Activated T-cell treated with anti-CD3 and anti-CD28 coated beads for 1 hour (primary cell): ENCODE measurements at places on chromosomes 6 and 20.

- no peak for DNase-seq
Observed at GRCh38 chr20:25325073-25325472, 65.6 kb downstream of the ABHD12 start.

- no peak for DNase-seq
Observed at GRCh38 chr6:26022132-26022472, 59.5 kb downstream of the TRIM38 start.

GRCh38 chr20:57653910-57654309 lies 33.7 kb upstream of the ZBP1 start:
- DNase-seq = no peak

DNA sequence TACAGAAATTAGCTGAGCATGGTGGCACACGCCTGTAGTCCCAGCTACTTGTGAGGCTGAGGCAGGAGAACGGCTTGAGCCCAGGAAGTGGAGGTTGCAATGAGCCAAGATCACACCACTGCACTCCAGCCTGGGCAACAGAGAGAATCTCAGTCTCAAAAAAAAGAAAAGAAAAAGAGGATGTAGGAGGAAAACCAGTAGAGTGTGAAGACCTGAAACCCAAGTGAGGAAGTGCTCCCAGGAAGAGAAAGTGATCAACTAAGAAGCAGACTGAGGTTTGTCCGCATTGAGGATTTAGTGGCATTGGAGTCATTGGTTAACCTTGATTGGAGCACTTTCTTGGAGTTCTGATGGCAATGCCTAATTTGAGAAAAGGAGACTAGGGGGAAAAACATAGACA lies 20.6 kb upstream of the TASP1 start:
- no peak for DNase-seq

- DNase-seq = no peak
Observed at GRCh38 chr6:38649744-38650143, 10.0 kb upstream of the BTBD9 start.

DNA sequence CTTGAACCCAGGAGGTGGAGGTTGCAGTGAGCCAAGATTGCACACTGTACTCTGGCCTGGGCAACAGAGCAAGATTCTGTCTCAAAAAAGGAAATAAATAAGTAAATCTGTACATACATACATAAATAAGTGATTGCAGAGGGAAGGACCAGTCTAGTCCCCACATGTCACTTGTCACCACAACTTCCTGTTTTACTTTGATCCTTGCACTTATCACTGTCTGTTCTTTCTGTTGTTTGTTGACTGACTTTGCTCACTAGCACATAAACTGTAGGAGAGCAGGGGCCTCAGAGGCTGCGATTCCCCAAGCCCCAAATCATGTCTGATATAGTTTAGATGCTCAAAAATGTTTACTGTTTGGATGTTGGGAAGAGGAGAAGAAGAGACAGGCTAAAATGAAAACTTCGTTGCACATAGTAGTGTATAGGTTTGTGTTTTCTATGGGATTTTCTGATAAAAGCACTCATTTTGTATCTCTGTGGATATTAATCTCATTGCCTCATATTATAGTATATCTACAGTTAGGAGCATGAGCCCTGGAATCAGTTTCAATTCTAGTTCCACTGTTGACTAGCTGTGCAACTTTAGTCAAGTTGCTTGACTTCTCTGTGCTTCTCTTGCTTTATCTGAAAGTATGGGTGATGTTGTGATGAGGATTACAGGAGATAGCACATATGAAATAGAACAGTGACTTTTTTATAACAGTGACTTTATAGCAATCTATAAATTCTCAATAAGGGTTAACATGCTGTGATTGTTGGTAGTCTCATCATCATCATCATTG lies 165.0 kb downstream of the TBC1D7 start:
- DNase-seq = no peak

GRCh38 chr20:12467758-12468157 lies 541.0 kb upstream of the SPTLC3 start:
- no peak for DNase-seq

- DNase-seq = no peak
Observed at GRCh38 chr6:2611092-2611491, 139.6 kb downstream of the MYLK4 start.

DNA sequence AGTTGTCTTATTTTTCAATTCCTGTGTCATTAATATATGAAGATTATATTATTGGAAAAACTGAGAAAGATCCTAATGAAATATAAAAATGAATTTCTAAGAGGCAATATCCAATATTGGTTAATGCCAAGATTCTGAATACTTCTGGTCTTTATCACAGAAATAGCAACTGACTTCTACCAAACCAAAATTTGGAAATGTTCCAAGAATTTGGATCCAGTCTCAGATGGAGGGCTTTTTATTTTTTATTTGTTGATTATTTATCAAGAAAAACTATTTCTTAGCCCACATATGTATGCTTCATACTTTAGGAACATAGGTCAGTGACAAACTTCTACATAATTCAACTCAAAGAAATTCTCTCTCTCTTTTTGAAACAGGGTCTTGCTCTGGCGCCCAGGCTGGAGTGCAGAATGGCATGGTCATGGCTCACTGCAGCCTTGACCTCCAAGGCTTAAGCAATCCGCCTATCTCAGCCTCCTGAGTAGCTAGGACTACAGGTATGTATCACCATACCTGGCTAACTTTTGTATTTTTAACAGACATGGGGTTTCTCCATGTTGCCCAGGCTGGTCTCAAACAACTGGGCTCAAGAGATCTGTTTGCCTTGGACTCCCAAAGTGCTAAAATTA lies 13.1 kb downstream of the NUP43 start:
- DNase-seq = no peak

DNA sequence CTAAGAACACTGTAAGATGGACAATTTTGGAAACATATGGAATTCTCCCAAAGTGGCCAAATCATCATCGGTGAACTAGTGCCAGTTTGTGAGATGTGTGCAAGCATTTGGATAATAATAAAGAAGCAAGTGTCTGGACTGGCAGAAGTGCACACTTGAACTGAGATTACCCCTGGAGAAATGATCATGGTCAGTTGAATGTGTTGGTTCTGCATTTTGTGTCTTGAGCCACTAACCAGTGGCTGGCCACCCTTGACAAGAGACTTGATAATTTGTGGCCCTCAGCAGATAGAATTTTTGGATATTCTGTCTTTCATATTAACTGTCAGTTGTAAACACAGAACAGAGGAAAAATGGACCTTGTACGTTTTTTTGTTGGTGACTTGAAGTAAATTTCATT lies 37.4 kb downstream of the CITED2 start:
- DNase-seq = no peak

- no peak for DNase-seq
Observed at GRCh38 chr20:63125581-63125837, 90.4 kb downstream of the YTHDF1 start.

GRCh38 chr6:63553208-63553607 lies 19.1 kb upstream of the LOC128125822 start:
- no peak for DNase-seq

DNA sequence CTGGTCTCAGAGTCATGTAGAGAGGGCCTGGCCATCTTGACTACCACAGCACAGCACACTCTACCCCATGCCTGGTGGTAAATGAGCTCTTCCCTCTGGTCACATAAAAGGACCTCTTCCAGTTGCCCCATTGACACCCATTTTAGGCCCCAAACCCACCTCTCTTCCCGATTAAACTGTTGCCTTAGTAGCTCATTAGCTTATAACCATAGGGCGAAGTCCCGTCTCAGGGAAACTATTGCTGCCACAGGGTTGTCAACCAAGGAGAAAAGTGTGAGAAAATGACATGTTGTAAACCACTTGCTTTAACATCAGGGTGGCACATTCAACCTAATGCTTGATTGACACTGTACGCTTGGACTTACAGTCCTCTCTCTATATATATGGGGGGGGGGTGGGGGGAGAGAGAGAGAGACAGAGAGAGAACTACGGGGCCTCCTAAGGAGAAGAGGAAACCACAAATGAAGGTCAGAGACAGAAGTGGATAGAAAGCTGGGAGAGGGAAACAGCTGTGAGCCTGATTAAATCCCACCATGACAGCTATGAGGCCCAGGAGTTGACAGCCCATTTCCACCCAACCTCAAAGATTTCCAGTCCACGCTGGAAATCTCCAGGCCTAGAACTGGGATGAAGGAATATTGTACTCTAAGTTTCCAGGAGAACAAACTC lies 14.9 kb upstream of the BTN1A1 start:
- DNase-seq = no peak

DNA sequence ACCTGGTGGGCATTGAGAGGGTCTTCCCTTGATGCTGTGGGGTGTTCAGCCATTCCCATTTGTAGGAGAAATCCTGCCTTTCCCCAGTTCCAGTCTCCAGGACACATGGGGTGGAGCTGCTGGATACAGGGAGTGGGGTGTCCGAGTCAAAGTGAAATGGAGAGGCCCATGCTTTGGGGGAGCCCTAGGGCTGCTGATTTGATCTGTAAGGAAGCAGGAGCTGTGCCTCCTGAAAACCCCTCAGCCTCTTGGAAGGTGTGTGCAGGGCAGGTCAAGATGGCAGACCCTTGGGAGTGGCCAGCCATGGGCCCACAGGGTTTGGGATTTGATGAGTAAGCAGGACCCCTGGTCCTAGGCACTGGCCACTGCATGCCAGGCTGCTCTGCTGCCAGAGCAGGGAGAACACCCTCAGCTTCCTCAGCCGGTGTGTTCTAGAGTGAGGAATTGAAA lies 82.0 kb downstream of the SERAC1 start:
- DNase-seq = no peak

DNA sequence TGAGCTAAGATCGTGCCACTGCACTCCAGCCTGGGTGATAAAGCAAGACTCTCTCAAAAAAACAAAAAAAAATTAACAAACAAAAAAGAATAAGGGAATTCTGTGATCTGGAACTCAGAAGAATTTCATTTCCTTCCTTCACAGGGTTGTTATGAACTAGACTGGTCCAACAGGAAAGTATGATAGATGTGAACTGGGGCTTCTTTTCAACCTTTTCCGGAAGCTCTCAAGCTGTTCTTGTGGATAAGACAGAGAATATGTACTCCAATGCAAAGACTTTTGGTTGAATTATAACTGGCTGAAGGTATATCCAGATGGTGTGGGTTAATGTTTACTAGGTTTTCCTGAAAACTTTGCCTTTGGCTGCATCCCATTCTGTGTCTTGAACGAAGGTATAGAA lies 5.3 kb downstream of the RNF8 start:
- DNase-seq = no peak

- no peak for DNase-seq
Observed at GRCh38 chr6:42155293-42155692, 12.9 kb upstream of the C6orf132 start.

DNA sequence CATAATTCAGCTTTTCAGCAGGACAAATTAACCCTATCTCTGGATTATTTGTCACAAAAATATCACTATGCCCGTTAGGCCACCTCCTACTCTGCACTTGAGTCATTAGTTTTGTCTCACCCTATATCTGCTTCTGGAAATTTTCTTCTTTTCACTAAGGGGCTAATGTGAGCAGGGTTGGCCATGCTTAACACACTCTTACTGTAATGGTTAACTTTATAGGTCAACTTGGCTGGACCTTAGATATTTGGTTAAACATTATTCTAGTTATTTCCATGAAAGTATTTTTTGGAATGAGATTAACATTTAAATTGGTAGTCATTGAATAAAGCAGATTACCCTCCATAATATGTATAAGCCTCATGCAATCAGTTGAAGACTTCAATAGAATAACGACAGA lies 394.6 kb upstream of the PTCHD4 start:
- no peak for DNase-seq

DNA sequence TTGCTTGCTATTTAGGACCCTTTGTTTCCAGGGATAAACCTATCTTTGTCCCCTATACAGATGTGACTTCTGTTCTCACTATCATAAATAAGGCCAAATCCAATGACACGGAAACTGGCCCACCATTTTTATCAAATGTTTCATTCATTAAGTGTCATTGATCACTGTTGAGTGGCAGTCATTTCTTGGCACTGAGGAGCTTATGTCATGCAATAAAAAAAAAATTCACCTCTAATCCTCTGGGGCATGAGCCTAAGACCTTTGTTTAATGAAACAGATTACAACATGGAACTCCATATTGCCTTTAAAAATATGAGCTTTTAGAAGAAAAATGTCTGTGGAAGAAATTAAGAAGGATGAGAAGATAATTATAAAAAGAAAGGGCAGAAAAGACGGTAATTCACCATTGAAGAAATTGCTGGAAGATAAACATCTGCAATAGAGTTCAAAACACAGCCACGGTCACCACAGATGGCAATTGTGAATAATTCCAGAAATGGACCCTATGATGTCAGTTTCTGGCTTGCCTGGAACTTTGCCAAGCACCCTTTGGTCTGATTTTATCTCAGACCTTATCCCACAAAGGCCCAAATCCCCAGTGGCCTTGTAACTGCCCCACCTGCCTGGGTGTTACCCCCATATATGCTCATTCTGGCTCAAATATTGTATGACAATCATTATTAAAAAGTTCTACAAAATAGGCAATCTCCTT lies 91.1 kb downstream of the DST start:
- DNase-seq = no peak

DNA sequence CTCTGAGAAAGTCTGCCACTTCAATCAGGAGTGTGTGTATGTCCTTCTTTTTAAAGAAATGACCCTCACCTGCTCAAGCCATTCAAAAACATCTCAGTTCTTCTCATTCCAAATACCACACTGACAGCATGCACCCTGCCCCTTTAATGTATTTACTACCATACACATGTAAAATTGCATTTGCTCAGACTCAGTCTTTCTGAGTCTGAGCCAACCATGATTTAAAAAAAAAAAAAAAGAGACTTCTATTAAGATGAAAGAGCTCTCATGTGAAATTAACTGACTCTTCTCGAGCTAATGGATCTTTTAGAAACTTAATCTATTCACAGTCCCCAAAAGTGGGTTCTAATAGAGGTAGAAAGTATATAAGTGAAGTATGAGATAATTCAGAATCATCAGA lies 1.4 kb upstream of the FILIP1 start:
- DNase-seq = no peak

DNA sequence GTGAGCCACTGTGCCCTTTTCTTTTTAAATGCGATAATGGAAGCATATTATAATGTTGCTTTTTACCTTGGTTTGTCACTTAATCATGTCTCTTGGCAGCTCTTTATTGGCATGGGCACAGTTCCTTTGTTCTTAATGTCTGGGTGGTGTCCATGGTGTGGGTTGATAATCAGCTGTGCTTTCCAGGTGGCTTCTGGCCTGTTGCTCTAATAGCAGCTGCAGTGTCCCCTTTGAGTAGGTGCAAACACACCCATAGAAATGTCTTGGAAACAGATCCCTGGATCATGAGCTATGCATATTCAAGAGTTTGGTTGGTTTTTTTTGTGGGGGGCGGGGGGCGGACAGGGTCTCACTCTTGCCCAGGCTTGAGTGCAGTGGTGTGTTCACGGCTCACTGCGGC lies 29.9 kb downstream of the EFCAB8 start:
- no peak for DNase-seq

- DNase-seq = no peak
Observed at GRCh38 chr6:20213271-20213798, 1.1 kb upstream of the MBOAT1 start.

- DNase-seq = no peak
Observed at GRCh38 chr20:43751167-43752050, 24.6 kb upstream of the GTSF1L start.

DNA sequence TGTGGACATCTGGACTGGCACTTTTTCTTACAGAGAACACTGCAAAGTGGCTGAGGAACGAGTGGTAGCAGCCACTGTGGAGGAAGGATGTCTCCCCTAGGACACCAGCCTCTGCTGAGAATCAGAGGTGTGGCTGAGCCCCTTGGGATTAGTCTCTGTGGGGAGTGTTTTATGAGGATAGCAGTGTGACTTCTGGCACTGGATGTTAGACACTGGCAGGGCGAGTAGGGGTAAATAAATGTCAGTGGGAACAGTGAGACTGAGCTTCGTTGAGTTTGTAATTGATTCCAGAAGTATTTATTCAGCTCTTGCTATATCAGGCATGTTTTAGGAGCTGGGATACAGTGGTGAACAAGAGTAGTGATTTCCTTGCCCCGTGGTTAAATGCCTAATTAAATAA lies 124.0 kb downstream of the JARID2 start:
- no peak for DNase-seq
